ENCODE measurements at places on chromosomes 16 and 17.

- no peak for DNase-seq
These were observed 29.0 kb downstream of the PLD6 start for GRCh38 chr17:17177176-17177575.

GRCh38 chr16:30085247-30085646, 6.5 kb downstream of the TBX6 start:
- DNase-seq: no peak

- no peak for DNase-seq
These were observed 775.6 kb upstream of the EEF2KMT start for GRCh38 chr16:5873221-5873620.

- DNase-seq: no peak
These were observed 742 bp upstream of the SLC16A13 start for GRCh38 chr17:7034955-7035590.

DNA sequence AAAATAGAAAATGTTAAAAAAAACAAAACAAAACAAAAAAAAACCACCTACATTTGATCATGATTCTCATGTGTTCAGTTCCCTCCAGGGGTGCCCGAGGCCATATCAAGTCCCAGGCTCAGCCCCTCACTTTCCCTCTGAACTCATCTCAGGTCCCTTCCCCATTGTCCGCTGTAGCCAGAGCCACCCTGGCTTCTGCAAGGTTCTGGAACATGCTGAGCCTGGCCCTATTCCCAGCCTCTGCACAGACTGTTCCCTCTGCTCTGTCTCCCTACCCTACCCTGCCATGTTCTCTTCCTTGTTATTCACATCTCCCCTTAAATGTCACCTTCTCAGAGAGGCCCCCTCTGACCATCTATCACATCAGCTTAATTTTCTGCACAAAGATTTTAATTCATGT, 46.9 kb downstream of the TK2 start:
- DNase-seq: no peak
